ENCODE measurements at places on chromosomes 1 and 21.

- DNase-seq = no peak
Observed at GRCh38 chr1:21229246-21230000, 52.7 kb upstream of the EIF4G3 start.

- DNase-seq = no peak
Observed at GRCh38 chr1:58620926-58621325, 43.9 kb upstream of the TACSTD2 start.

- DNase-seq = no peak
Observed at GRCh38 chr1:182192215-182192614, 130.7 kb upstream of the ZNF648 start.

- no peak for DNase-seq
Observed at GRCh38 chr1:37305841-37306240, 168.5 kb upstream of the ZC3H12A start.

GRCh38 chr21:30102871-30103270 lies 63.7 kb downstream of the CLDN17 start:
- DNase-seq = no peak

GRCh38 chr1:20848162-20848561 lies 61.1 kb upstream of the HP1BP3 start:
- DNase-seq = no peak

DNA sequence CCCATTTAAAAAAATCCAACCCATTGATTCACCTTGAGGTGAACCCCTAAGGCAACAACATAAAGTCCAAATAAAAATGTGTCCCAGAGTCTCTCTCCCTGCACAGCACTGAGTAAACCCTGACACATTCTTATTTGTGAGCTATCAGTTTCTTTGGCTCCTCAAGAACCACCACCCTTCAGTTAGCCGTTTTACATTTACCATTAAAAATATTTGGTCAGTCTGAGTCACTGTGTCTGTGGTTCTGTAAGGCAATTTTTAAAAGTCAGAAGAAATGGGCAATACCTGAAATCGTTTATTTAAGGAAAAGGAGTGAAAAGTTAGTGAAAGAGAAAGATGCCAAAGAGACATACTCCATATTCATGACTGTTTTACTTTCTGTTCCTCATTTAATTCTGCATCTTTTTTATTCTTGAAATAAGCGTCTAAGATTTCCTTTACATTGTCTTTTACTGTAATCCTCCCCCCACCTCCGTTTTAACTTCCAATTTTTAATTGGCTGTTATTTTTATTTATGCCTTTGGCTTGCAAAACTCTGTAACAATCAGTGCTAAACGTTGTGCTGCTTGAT lies 91.7 kb upstream of the IVNS1ABP start:
- DNase-seq = no peak

GRCh38 chr1:205365945-205366463 lies 9.3 kb upstream of the KLHDC8A start:
- no peak for DNase-seq
